A549 treated with CORT108297 at 1 μM for 4 hours (cell line): ENCODE measurements at places on chromosomes 2 and 18. TPM values are rescaled to one million over a fixed set of nuclear protein-coding genes. Genes with fewer than 3 reads are reported as not detected.

UGT1A10 gene
- 0.06 TPM in 1 of 5 replicates, not detected in the others for total RNA-seq

GPR45 gene
- not detected in 5 replicates for total RNA-seq

CIB4 gene
- 0.16 to 0.34 TPM in 2 of 5 replicates, not detected in the others for total RNA-seq

HOXD10 gene
- total RNA-seq, result 5.3 to 7.2 TPM (median 6.8 TPM) in 5 replicates

RGPD4 gene
- 0.03 to 0.10 TPM (median 0.07 TPM) in 5 replicates for total RNA-seq

AQP12B gene
- total RNA-seq, result not detected in 5 replicates

NMS gene
- total RNA-seq, result not detected in 5 replicates

KCTD1 gene
- total RNA-seq, result 27.5 to 37.2 TPM (median 34.7 TPM) in 5 replicates

MYCN gene
- 0.03 TPM in 1 of 5 replicates, not detected in the others for total RNA-seq
